Fibroblast of lung (primary cell): ENCODE measurements at places on chromosomes 5 and 9. TPM values are rescaled to one million over a fixed set of nuclear protein-coding genes. Genes with fewer than 3 reads are reported as not detected.

The PIGO gene
- 7.4 and 14.0 TPM in 2 replicates for total RNA-seq

The PCDHA4 gene
- 0.51 and 1.2 TPM in 2 replicates for total RNA-seq

The ZDHHC12 gene
- total RNA-seq: 19.8 and 39.0 TPM in 2 replicates

The MUSK gene
- under 0.01 and 0.66 TPM in 2 replicates for total RNA-seq

The GLRA1 gene
- not detected in 2 replicates for total RNA-seq

The IL3 gene
- total RNA-seq: not detected in 2 replicates

The KCNIP1 gene
- total RNA-seq: not detected in 2 replicates

The PLPP1 gene
- total RNA-seq: 51.4 and 73.5 TPM in 2 replicates

The GRXCR2 gene
- not detected in 2 replicates for total RNA-seq

The SPINK5 gene
- total RNA-seq: not detected in 2 replicates

The BAAT gene
- not detected in 2 replicates for total RNA-seq

The DRD1 gene
- 2.0 and 2.6 TPM in 2 replicates for total RNA-seq

The FOXE1 gene
- not detected in 2 replicates for total RNA-seq

The AQP3 gene
- 9.0 and 16.2 TPM in 2 replicates for total RNA-seq

- no peaks in the 10 kb centered on the region for H3K36me3 ChIP-seq
- no peak overlapping the region for H3K27ac ChIP-seq
- DNase-seq: no peak
- peaks cover 2% of the 10 kb centered on the region for H3K4me1 ChIP-seq
Observed at GRCh38 chr9:121708768-121709488, 57.5 kb downstream of the DAB2IP start.

- DNase-seq: no peak
- H3K27me3 ChIP-seq: no peaks in the 10 kb centered on the region
- H3K36me3 ChIP-seq: no peaks in the 10 kb centered on the region
- peaks cover 14% of the 10 kb centered on the region for H3K4me1 ChIP-seq
- H3K4me3 ChIP-seq: peak overlapping the region; percentile 65
- no peak overlapping the region for H3K27ac ChIP-seq
Observed at GRCh38 chr9:122370303-122370702, 521 bp upstream of the PTGS1 start.

- no peak for DNase-seq
- H3K4me1 ChIP-seq: peaks cover 6% of the 10 kb centered on the region
- no peaks in the 10 kb centered on the region for H3K36me3 ChIP-seq
- no peak overlapping the region for H3K4me3 ChIP-seq
Observed at GRCh38 chr9:121528642-121529041, 29.0 kb upstream of the GGTA1 start.

DNA sequence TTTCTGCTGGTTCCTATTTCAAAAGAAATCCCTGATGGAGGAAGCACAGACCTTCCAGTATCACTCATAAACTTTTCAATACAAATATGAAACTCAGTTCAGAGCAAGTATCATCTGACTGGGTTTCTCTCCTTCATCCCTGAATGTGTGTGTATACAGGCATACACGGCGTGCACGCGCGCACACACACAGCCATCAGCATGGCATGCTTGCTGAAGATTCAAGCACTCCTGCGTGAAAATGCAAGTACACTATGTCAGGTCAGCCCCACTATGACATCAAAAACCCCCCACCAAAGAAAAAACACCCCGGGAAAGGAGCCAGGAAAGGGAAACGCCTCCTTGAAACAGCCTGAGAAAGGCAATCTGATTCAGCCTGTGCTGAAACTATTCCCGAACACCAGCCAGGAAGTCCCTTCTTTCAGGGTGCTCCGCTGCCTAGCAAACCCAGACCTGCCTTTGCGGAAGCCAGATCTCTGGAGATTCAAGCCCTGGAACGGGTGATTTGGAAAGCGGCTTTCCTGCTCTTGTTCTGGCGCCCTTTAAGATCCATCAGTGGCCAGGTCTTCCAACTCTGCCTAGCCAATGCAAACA is 831 bp downstream of the KLHL3 start:
- H3K4me3 ChIP-seq: peak overlapping the region; percentile 80
- peak; percentile 56 for DNase-seq
- H3K27ac ChIP-seq: peak overlapping the region; percentile 18
- H3K36me3 ChIP-seq: no peaks in the 10 kb centered on the region

GRCh38 chr9:116405321-116405720 is 251.7 kb downstream of the PAPPA start:
- DNase-seq: no peak
- no peaks in the 10 kb centered on the region for H3K27me3 ChIP-seq
- H3K4me3 ChIP-seq: no peak overlapping the region

DNA sequence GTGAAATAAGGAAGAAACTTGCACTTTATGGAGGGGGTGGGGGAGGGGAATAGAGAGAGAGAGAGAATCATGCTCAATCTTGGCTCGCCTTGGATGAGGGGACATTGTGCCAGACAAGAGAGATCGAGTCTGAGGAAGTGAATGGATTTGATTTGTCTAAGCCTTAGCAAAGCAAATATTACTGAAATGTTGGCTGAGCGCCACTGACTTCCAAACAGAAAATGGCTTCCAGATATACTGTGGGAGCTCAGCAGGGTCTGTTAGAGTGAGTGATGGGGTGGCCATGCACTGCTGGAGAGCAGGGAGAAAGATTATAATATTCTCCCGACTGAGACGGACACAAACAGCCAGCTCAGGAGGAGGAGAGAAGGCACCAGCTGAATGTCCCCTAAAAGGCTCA is 34.5 kb downstream of the BRINP1 start:
- H3K4me1 ChIP-seq: no peaks in the 10 kb centered on the region
- H3K27me3 ChIP-seq: no peaks in the 10 kb centered on the region
- no peak for DNase-seq
- no peak overlapping the region for H3K4me3 ChIP-seq

DNA sequence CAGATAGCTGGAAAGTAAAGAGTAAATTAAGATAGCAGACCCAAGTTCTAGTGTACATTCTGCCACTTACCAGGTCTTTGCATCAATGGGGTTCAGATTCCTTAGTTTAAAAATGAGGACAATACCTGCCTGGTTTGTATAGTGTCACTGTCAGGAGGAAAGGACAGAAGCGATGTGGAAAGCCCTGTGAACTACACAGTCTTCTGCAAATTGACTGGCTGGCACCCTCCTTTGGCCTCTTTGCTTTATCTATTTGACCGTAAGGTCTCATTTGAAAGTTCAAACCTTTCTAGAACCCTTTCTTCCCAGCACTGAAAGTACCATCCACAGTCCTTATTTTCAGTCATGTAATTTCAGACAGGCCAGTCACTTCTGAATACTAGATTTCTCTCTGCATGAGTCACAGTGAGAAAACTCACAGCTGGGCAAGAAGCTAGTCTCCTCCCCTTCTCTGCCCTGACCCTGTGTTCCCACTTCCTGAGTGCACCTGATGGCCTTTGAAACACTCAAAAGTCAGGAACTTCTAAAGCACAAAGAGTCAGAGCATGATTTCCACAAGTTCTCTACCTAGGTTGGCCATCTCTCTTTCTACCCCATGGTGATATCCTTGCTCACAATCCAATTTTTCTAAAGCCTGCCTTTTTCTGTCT is 91.3 kb upstream of the RASEF start:
- no peaks in the 10 kb centered on the region for H3K4me1 ChIP-seq
- H3K4me3 ChIP-seq: no peak overlapping the region
- no peak overlapping the region for H3K27ac ChIP-seq
- H3K36me3 ChIP-seq: no peaks in the 10 kb centered on the region
- peak; percentile 86 for DNase-seq

- no peaks in the 10 kb centered on the region for H3K36me3 ChIP-seq
- peak overlapping the region; percentile 28 for H3K27ac ChIP-seq
- H3K4me3 ChIP-seq: no peak overlapping the region
Observed at GRCh38 chr5:122165559-122166078, 36.3 kb downstream of the ZNF474 start.

DNA sequence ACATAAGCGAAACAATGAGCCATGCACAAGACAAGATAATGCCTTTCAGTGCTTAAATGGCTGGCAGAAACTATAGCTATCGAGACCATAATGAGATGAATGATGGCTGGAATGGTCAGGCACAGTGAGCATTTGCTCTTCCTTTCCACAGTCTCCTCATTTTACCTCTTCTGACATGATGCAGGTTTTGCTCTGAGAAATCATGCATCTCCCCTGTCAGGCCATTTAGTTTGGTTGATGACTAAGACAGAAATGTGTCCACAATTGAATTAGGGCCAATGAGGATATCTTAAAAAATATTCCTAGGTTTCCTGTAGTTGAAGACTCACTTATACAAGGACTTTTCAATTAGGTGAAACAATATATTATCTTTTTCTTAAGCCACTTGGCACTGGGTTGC is 475.1 kb downstream of the TMEM232 start:
- DNase-seq: no peak
- H3K36me3 ChIP-seq: no peaks in the 10 kb centered on the region
- no peak overlapping the region for H3K4me3 ChIP-seq

- no peak overlapping the region for H3K27ac ChIP-seq
- DNase-seq: no peak
- no peaks in the 10 kb centered on the region for H3K36me3 ChIP-seq
- peak overlapping the region; percentile 61 for H3K4me3 ChIP-seq
- H3K27me3 ChIP-seq: peaks cover 34% of the 10 kb centered on the region
- peaks cover 8% of the 10 kb centered on the region for H3K4me1 ChIP-seq
Observed at GRCh38 chr5:69491838-69492390, 676 bp upstream of the OCLN start.

GRCh38 chr9:126532489-126532888 is 81.2 kb upstream of the LMX1B start:
- peaks cover 13% of the 10 kb centered on the region for H3K27me3 ChIP-seq
- H3K4me1 ChIP-seq: peaks cover 2% of the 10 kb centered on the region
- no peak for DNase-seq
- H3K27ac ChIP-seq: no peak overlapping the region

DNA sequence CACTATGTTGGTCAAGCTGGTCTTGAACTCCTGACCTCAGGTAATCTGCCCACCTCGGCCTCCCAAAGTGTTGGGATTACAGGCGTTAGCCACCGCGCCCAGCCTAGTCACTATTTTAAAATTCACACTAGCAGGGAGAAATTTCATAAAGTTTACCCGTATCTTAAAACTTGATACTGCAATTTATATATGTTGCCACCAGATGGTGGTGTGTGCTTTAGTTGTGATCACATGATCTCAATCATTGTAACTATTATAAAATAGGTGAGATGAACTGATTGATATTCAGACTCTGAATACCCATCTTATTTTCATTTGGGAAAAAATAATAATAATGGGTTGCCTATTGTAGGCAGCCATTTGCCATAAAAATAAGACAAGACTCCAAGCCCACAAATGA is 1330.4 kb upstream of the WWC1 start:
- no peak overlapping the region for H3K4me3 ChIP-seq
- H3K27me3 ChIP-seq: no peaks in the 10 kb centered on the region
- peak; percentile 50 for DNase-seq
- no peak overlapping the region for H3K27ac ChIP-seq

DNA sequence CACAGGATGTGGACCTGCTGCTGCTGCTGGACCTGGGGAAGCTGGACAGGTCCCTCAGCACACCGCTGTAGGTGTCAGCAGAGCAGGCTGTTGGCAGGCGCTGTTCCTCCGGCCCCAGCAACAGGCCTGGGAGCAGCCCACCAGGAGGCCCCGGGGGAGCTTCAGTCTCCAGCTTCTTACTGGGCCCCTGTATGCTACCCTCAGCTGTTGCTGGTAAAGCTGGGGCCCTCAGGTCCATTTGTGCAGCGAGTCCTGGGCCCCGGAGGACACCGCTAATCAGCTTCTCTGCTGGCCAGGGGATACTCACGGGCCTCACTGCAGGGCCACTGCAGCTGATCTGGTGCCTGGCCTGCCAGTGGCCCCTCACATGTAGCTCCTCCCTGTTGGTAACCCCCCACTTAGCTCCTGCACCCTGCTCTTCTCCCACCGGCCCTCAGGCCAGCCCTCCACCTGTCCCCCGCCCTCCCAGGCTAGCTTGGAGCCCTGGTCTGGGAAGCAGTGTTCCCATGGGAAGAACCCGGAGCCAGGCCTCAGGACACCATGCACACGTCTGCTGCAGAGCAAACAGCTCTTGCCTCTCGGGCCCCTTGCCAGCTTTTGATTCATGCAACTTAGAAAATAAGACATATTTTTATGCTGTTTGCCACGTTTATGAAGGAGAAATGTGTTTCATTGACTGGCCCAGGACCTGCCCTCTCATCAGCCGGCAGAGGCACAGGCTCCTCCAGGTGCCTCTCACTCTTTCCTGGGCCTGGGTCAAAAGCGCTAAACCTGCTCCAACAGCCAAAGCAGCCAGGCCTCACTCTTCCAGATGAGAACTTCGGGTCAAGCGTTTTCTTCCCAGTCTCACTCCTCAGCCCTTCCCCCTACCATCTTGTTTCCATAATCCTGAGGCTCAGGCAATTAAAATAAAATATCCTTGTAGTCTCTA is 61.0 kb upstream of the ADAMTS2 start:
- H3K36me3 ChIP-seq: no peaks in the 10 kb centered on the region
- H3K4me3 ChIP-seq: no peak overlapping the region
- peak; percentile 64 for DNase-seq
- H3K27ac ChIP-seq: no peak overlapping the region

GRCh38 chr5:151078490-151079262 is 2.2 kb downstream of the TNIP1 start:
- H3K27me3 ChIP-seq: no peaks in the 10 kb centered on the region
- H3K36me3 ChIP-seq: peaks cover 2% of the 10 kb centered on the region

GRCh38 chr9:126611592-126612325 is 2.0 kb upstream of the LMX1B start:
- no peaks in the 10 kb centered on the region for H3K4me1 ChIP-seq
- DNase-seq: peak; percentile 54
- no peak overlapping the region for H3K27ac ChIP-seq
- peaks cover 71% of the 10 kb centered on the region for H3K27me3 ChIP-seq
- H3K4me3 ChIP-seq: no peak overlapping the region

DNA sequence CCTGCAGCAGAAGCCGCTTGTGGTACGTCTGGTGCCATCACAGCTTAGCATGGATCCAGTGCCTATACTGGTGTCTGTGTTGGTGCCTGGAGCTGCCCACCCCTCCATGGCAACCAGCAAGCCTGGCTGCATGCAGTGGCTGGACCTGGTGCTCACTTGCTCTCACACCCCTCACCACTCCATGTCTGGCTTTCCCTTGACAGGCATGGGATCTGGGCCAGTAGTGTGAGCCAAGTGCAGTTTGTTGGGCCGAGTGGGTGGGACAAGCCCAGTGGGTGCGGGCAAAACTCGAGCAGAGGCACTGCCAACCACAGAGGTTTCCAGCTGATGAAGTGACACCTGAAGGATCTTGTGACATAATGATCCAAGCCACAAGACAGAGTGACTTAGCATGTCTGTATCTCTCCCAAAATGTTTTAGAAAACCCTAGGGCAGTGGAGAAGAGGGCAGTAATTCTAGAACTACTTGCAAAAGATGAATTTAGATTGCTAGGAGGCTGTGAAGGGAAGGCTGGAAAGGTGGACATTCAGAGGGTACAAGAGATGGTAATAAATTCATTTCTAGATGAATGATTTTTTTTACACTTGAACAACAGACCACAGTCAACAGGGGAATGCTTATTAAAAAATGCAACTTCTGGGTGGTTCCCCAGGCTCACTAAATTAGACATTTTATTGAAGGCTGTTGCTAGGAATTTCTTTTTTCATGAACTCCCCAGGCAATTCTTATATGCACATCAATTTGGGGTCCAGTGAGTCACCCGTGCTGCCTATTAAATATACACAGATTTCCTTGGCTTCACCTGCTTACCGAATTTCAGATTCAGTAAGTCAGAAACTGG is 660.3 kb downstream of the TLR4 start:
- no peak overlapping the region for H3K27ac ChIP-seq
- H3K4me1 ChIP-seq: no peaks in the 10 kb centered on the region
- H3K27me3 ChIP-seq: no peaks in the 10 kb centered on the region
- H3K36me3 ChIP-seq: no peaks in the 10 kb centered on the region
- DNase-seq: no peak
